IPS-NIHi11 (cell line): ENCODE measurements at places on chromosomes 12 and 14.

GRCh38 chr12:131713349-131713748 lies 2.5 kb downstream of the SFSWAP start:
- DNase-seq, result no peak

DNA sequence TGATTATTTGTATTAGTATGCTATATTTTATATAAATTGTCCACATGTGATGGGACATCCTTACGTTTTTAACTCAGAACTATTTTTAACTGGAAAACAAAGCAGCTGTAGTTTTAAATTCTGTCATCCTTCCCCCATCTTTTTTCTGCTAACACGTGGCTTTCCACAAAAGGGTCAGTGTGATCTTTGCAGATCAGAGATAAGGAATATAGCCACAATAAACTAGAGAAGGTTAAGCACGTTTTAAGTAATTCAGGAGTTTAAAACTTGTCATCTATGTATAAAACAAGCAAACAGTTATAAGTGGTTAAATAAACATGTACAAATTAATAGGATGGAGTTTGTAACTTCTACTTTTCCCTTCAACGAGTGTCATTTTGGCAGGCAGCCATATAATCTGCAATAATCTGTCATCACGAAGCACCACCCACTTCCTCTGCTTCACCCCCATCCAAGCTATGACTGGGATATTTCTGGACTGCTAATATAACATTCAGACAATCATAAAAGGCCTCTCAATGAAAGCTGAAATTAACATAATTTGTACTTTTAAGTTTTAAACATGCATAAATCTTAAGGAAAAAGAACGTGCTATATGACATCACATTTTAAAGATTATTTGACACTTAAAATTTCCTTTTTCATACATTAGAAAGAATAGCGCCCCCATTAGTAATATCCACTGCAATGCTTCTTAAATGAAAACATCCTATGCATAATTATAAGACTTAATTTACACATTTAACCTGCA lies 15.3 kb downstream of the TAOK3 start:
- DNase-seq, result no peak

GRCh38 chr12:12538535-12538934 lies 24.1 kb downstream of the DUSP16 start:
- no peak for DNase-seq

DNA sequence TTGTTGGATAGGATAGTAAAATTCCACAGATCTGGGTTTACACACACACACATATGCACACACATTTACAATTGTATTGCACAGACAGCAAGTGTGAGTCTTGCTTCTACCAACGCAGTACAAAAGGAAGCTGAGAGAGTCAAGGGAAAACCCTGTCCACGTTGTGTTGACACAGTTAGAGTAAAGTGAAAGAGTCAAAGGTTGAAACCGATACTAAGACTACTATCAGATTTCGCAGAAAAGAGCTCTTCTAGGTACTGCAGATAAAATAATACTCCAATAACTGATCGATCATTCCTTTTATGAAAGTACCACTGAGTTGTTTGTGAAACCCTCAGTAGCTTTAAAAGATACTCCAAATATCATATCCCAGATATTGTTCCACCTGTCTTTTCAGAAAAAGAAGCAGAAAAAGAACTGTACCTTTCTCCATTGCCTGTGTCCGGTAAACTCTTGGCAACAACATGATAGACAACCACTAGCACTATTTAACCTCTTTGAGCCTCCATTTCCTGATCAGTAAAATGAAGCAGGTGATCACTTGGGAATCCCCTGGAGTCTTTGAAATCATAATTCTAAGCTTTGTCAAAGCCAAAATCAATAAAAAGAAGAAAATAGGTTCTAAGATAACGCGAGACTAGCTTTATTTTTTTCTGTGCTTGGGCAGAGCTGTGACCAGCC lies 224.6 kb upstream of the FOXN3 start:
- DNase-seq, result no peak
